ENCODE measurements at places on chromosomes 1 and 21.

DNA sequence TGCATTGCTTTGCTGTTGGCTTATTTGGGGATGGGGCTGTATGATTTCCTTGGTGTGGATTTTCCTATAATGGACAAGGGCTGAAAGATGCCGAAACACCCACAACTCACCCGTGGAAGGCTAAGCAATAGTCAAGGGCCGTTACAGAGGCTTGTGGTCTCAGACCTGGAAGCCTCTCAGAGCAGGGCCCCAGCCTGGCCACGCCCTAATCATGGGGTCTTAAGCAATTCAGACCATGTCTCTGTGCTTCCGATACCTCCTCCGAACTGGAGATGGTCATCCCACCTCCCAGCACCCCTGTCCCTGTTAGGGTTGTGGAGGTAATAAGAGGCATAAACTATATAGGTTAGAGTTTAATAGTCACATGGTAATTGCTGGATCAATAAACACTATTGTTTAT lies 3.4 kb downstream of the ABCG1 start:
- DNase-seq, result no peak

DNA sequence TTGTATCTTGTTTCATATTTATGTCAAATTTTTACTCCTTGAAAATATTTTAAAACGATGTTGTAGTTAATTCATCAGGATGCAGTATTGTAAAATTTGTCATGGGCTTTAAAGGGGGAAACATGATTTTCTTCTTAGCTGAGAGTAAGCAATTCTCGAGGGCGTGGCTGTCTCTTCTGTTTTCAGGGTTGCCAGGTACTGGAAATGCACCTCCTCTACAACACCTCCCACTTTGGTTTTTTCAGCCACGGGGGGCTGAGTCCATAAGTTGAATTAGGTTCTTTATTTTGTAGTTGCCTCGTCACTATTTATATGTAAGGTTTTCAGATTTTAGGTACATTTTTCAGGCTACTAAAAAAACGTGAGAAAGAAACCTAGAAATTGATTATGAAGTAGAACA lies 64.0 kb downstream of the PRDM2 start:
- DNase-seq, result no peak

DNA sequence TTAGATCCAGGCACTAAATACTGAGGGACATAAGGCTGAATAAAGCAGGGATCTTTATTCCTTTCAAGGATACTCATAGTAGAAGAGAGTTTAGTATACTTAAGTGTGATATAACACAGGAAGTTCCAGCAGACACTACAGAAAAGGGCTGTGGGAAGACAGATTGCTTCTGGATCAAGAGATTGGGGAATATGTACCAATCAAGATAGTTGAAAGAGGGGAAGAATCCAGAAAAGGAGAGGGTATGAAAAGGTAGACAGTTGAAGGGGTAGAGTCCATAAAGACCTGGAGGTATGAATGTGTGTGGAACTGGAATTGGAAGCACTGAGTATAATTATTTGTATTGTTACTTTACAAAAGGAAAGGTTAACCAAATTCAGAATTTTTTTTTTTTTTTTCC lies 2.4 kb downstream of the RPS6KC1 start:
- DNase-seq, result no peak

DNA sequence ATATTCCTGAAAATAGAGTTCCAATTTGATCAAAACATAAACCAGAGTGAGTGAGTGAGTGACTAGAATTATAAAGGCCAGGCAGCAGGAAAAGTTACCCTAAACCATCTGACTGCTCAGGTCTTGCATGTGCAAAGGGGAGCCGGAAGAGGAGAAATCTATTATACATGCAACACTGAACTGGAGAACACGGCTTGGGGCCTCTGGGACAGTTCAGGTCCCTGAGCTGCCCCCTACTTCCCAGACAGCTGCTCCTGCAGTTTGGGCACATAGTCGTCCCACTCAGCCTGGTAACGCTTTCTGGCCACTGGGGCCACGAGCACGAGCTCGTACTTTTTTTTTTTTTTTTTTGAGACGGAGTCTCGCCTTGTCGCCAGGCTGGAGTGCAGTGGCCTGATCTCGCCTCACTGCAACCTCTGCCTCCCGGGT lies 40.1 kb downstream of the PTPRC start:
- DNase-seq, result peak; percentile 58

DNA sequence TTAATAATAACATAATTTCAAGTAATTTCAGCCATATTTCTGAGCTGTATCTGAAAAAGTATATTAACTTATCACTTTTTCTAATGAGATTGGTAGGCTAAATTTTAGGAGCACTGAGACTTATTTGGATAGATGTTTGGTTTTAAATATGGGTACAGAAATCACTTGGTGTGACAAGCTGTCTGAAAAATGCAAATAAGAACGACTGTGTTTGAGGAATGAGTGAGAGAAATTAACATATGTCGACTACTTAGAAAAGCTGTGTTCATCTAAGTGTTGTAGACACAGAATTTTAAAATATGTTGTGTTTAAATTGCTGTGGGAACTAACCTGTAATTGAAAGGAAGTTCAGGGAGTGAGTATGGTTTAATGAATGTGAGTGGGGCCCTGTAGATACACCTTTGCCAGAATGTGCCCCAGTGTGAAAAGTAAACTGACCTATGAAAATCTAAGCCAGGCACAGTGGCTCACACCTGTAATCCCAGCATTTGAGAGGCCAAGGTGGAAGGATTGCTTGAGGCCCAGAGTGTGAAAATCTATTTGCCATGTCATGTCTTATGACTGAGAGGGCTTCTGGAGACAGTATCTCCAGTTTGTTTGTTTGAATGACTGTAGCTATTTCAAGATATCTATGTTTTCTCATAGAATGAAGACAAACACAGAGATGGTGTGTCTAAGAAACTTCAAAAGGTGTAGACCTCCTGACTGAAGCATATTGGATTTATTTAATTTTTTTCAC lies 53.8 kb upstream of the LRRC8C start:
- DNase-seq, result no peak

DNA sequence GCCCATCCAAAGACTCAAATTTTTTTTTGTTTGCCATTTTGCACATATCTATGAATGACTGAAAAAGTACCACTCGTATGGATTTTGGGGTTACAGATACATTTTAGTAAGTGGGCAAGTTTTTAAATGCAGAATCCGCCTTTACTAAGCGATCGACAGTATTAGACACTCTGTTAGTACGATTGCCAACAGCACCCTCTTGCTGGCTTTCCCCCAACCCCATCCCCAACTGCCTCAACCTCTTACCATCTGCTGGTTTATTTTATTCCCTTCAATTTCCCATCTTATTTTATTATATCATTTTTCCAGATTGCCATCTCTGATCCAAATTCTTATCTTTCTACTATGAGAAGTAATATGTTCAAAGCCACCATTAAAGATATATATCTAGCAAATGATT lies 244.8 kb downstream of the LRRIQ3 start:
- no peak for DNase-seq

- DNase-seq, result no peak
These were observed 9.6 kb upstream of the MTR start for GRCh38 chr1:236785477-236785876.
